AG04450 (cell line): ENCODE measurements at places on chromosomes 4 and X.

- DNase-seq, result no peak
Measured at GRCh38 chr4:57195622-57196021, 85.4 kb upstream of the IGFBP7 start.

DNA sequence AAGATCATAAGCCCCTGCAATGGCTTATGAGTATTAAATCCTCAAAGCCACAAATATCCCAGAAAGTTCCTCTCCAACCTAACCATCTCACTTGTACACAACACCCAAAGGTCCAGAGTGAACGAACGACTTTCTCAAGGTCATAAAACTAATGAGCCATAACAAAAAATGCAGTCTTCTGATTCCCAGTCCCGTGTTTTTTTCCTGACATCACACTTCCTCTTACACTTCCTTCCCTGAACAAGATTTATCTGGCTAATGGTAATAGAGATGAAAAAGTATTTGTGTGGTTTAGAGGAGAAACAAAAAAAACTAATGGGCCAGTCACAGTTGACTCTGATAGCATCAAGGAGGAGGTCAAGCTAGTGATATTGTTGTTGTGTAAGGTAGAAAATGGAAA lies 99.5 kb upstream of the KLHL13 start:
- DNase-seq, result no peak

- no peak for DNase-seq
Measured at GRCh38 chr4:26360864-26361263, 40.0 kb downstream of the RBPJ start.

DNA sequence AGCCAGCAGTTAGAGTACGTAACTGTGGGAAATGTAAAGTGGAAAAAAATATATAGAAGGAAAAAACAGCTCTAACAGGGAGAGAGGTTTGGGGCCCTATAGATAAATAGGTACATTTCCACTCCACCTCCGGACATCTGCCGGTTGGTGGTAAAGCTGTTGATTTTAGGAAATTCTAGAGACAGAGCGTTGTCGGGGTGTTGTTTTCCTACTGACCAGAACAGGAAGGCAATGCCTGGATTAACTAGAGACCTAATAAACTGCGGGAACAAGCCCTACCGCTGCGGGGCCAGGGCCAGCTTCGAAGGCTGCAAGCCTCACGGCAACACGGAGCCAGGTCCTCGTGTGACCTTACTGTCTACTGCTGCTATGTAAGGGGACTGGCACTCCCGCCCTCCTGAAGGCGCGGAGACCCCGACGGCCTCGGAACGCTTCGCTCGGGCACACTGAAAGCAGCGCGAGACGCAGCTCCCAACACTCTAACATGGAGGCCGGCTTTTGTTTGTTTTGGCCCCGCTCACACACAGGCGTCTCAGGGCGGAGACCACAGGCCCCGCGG lies 702 bp upstream of the CDKN2AIP start:
- DNase-seq, result peak; percentile 2

DNA sequence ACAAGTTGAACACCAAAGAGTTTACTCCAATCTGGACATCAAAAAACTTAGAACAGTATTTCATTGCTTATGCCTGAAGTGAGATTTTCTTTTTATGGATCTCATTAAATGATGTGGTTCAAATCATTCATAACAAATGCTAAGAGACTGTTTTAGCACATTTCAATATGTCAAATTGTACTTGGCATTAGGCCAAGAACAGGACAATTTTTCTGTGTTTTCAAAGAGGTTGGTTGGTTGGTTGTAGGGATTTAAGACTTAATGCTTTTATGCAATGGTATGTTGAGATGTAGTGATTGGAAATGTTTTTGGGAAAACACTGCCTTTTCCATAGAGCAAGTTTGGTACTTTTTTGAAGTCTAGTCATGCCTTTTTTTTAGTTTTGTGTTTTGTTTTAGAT lies 510.4 kb downstream of the ZNF674 start:
- no peak for DNase-seq

GRCh38 chrX:36568946-36569345 lies 439.2 kb upstream of the FAM47C start:
- DNase-seq, result no peak

DNA sequence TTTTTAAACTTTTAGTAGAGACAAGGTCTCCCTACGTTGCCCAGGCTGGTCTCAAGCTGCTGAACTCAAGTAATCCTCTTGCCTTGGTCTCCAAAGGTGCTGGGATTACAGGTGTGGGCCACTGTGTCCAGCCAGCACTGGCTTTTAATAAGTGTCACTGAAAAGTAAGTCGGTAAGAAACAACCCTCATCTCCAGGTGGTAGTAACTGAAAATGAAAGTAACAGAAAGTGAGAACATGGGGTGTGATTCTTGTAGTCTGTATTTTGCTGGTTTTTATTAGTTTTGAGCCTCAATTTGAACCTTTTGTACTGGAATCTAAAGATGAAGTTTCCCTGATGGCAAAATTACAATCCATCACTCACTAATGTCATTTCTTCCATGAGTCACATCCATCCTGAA lies 238.1 kb upstream of the AGA start:
- no peak for DNase-seq

DNA sequence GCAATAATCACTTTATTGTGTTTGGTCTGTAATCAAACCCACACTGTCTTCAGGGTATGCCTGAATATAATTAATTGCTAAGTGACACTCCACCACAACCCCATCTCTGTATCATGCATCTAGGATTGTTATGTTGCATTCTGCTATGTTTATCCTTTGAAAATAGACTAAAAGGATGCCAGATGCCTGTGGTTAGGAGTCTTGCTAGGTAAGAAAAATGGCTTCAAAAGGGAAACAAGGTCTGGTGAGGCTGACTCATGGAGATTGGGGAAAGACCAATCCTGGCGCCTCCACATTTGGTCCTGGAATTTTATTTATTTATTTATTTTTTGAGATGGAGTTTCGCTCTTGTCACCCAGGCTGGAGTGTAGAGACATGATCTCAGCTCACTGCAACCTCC lies 360.5 kb upstream of the SLC7A11 start:
- DNase-seq, result no peak

DNA sequence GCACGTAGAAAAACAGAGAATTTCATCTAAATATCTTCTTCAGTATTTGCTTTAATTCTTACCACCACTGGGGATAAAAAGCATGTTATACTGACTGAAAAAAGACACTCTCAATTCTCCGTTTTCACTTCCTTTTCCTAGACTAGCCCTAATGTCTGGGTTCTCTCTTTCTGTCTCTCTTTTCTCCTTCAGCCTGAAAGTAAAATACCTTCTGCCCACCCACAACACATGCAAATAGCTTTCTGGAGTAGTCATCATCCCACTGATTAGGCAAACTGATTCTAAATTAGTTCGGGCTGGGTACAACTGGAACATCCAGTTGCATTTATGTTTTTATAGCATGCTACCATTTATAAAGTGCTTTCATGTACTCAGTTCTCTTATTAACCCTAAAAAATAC lies 142.4 kb upstream of the ANKRD50 start:
- DNase-seq, result no peak

- no peak for DNase-seq
Measured at GRCh38 chr4:94389595-94390267, 47.1 kb upstream of the HPGDS start.

DNA sequence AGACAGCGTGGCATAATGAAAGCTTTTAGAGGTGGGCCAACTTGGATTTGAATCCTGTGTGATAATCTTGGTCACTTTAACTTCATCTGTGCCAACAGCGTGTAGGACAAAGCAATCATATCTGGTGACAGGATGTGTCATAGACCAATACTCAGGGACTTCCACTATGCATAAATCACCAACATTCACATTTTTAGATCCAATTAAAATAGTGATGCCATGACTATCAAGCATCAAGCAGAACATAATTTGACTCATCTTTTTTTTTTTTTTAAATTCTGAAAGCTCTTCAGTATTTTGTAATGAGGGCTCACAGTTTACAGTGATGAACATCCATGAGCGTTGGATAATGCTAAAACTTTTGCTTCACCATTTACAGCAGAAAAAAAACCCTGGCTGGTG lies 27.3 kb upstream of the RAPGEF2 start:
- DNase-seq, result no peak

DNA sequence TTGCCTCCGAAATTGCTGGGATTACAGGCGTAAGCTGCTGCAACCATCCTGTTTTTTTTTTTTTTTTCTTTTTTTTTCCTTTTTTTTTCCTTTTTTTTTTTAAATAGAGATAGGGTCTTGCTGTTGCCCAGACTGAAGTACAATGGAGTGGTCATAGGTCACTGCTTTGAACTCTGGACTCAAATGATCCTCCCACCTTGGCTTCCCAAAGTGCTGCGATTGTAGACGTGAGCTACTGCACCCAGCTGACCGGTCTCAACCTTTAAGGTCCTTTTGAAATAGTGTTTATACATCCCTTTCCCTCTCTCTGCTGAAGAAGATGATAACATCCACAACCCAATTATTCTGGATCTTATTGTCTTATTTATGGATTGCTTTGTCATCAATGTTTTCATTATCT lies 548.7 kb downstream of the GBA3 start:
- DNase-seq, result no peak

DNA sequence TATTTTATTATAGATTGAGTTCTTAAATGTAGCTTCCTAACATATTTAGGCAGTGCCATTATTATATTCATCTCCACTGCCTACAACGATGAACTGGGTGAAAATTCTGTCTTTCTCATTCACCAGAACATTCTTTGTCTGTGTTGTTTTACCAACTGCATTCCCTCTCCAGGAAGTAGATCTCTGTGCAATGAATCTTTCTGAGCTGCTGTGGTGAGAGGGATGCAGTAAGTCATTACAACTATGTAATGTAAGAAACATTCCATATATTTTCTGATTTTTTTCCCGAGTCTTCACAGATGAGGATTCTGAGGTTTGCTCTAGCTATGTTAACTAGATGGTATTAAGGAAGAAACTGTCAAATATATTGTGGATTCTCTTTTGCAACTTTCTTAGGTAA lies 811.9 kb upstream of the PCDH7 start:
- DNase-seq, result no peak

- DNase-seq, result no peak
Measured at GRCh38 chr4:4727536-4727935, 131.9 kb upstream of the MSX1 start.

DNA sequence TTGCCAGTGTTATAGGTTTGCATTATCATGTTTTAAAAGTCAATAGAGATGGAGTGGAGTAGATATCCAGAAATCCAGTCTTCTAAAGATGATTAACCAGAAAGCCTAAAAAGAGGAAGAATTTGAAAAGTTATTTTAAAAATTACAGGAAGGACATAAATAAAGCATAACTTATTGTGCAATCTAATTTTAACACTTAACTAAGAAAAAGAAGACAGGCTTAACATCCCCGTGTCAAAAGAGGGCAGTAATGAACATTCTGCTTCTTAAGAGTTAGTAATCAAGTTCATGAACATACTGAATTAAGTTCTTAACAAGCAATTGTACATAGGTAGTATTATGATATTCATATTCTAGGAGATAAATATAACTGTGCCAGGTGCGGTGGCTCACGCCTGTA lies 39.3 kb downstream of the ELF2 start:
- DNase-seq, result no peak

DNA sequence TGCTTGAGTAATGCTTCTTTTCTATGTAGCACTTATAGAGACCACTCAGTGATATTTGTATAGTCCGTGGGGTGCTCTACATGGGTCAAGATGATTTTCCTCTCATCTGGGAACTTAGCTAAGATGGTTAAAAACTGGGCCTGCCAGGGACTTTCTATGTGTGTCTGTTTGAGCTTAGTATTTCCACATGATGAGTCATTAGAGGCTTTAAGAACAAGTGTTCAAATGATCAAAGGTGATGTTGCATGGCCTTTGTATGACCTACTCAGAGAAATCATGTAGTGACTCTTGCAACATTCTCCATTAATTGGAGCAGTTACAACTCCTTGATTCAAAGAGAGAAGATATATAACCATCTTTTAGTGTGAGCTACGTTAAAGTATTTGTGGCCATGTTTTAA lies 1480.5 kb upstream of the IGFBP7 start:
- no peak for DNase-seq

- no peak for DNase-seq
Measured at GRCh38 chrX:19627533-19627932, 112.2 kb upstream of the MAP3K15 start.

DNA sequence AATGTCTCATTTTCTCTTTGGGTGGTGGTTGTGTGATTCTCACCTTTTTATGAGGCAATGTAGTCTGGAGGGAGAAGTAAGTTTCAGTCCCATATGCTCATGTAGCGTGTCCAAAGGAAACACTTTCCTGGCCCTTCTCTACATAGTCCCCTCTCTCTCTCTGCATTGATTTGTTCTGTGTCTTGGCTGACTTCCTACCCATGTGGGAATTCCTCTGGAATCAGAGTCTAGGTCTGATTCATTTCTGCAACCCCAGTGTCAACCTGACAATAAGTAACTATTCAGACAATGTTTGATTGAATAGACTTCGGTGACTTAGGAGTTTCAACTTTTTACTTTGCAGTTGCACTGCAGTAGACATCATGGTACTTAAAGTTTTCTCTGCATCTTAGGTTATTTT lies 2.7 kb upstream of the ALAS2 start:
- no peak for DNase-seq

- peak; percentile 11 for DNase-seq
Measured at GRCh38 chr4:146916479-146917076, 29.1 kb downstream of the TTC29 start.

DNA sequence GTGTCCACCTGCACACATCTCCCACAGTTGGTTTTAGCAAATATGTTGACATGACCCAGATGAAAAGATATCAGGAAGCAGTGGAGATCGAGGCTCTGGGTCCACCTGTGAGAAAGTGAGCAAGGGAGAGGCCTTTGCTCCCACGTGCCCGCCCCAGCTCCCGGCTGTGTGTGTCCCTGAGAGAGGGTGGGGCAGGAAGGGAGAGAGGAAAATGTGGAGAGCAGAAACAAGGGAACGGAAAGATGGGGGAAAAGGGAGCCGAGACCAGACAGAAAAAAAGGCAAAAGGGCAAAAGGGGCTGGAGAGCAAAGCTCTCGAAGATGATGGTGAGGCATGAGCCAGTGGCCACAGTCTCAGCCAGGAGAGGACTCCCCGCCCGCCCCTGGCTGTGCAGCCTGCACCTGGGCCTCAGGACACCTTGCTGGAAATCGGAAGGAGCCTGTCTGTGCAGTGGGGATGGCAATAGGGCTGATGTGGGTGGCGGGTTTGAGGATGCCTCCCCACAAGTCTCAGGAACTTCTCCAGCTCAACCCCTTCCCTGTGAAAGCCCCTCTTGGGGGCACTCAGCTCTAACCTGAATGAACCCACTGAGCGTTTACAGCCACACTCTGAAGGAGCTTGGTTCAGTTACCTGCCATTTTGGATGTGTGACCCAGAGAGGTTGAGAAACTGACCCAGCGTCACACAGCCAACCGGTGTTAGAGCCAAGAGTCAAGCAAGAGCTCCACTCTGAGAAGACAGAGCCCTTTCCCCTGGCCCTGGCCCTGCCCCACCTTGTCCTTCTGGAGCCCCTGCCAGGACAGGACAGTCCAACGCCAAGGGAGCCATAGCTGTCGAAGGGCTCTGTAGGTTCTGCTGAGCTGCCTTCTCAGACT lies 20.3 kb upstream of the MSX1 start:
- no peak for DNase-seq

DNA sequence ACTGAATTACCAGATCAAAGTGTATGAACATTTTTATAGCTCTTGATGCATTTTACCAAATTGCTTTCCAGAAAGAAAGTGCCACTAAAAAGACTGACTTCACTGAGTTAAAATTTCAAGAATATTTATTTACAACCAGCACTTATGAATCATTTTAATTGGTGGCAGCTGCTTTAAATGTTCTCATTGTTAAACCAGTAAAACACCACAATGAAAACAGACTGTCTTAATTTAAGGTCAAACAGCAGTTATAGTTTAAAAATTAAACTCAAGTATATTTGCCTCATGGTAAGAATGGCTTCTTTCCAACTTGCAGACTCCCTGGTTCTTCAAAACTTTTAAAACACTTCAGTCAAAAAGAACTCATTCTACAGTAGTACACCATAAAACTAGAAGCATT lies 36.9 kb downstream of the AMMECR1 start:
- peak; percentile 4 for DNase-seq
